ENCODE measurements at places on chromosomes 5 and 9.

DNA sequence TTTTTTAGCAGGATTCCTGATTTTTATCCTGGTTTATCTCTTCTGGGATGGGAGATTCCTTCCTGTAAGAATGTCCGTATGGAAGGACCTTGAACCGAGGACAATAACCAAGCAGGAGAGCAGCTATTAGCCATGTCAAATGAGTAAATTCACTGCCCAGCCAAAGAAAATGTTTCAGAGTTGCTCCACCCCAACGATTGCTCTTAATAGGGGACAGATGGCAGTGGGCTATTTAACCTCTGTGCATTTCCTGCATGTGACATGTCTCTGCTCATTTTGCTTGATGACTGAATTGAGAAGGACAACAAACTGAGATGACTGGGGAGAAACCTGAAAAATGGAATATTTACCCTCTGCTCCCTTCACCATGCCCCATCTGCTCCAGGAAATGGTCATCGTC is 479.9 kb upstream of the ZNF462 start:
- DNase-seq: no peak

DNA sequence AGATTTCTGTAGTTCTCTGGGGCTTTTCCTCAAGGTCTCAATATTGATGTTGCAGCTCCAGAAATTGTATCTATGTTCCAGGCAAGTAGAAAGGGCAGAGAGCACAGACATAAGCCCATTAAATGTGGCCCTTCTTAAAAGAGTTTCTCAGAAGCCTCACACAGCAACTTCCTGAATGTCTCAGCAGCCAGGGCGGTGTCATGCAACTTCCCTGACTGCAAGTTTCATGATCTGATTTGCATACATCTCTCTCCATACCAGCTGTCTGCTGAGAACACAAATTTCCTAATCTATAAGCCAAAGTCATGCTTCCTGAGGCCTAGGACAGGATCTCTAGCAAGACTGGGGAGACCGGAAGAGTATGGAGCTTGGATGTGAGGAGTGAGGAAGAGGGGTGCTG is 13.0 kb downstream of the RGS7BP start:
- no peak for DNase-seq

DNA sequence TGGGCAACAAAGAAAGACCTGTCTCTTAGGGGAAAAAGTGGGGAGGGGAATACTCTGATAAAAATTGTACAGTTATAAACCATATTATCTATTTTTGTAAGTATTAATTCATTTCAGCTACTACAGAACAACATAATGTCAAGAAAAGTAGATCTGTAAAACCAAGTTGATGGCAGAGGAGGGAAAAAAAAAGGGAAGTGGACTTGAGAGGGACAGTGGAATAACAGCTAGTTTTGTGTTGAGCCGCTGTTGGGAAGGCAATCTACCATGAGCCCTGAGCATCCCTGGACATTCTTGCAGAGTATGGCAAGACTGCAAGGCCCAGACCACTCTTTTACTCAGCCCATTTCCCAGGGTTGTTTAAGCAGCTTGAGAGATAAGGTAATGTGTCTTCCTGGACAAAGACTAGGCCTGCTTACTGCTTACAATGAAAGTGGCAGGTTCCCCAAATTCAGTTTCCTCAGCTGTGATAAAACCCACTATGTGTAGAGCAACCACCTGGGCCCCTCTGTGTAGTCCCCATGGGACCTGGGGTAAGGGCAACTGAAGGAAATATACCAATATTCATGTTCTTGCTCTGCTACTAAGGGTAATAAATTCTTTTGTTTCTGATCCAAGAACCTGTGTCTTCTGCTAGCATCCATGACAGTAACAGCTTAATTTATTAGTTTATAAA is 25.0 kb downstream of the CEP120 start:
- DNase-seq: no peak

- no peak for DNase-seq
Observed at GRCh38 chr5:31639481-31640411, 815 bp downstream of the PDZD2 start.

- DNase-seq: no peak
Observed at GRCh38 chr9:114709636-114710035, 27.6 kb upstream of the TEX48 start.

DNA sequence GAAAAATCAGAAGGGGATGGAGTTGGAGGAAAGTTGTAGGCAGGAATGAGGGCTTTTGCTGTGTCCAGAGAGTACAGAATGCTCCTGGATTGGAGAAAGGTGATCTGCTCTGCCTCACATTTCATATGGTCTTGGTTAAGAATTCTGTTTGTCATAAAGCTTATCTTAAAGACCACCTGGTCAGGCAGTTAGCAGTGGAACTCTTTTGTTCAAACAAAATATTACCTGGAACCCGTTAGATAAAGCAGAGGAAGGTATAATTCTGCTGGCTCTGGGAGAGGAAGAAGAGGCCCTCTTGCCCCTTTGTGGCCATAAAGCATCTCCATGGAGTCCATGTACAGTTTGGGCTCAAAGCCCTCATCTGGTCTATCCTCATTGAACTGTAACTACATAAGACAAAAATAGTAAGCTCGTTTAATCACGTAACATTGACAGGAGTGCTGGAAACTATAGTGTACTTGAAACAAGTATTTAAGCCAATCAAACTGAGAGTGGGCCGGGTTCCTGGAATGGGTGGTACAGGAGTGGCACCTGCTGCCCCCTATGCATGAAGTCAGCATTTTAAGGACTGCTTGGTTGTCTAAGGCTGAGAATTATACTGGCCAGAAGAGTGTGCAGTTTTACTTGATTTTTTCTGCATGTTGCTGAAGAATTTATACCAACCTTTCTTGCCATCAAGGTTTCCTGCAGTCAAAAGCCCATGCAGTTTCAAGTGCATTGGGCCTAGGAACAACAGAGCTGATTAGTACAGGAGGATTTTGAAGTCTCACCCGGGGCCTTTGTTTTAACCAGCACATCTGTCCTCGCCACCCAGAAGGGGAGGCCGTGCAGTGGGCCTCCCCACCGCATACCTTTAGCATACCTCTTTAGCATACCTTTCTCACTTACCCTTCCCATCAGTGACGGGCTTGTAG is 39.9 kb downstream of the STXBP1 start:
- no peak for DNase-seq

GRCh38 chr9:110996436-110997220 is 41.6 kb downstream of the LPAR1 start:
- no peak for DNase-seq

DNA sequence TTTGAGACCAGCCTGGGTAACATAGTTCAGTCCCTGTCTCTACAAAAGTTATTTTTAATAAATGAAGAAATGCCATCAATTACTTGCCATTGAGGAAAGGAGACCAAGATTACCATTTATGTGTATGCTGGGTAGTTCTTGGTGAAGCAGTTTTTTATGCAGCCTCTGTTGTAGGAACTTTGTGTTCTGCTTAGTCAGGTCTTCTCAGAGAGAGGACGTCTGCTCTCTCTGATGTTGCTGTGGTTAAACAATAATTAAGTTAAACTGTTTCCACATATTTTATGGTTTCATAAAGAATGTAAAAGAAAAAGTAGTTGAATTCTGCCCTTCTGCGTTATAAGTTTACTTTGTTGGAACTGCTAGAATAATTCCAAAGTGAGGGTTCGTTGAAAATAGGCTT is 210.5 kb downstream of the KDM4C start:
- DNase-seq: no peak

DNA sequence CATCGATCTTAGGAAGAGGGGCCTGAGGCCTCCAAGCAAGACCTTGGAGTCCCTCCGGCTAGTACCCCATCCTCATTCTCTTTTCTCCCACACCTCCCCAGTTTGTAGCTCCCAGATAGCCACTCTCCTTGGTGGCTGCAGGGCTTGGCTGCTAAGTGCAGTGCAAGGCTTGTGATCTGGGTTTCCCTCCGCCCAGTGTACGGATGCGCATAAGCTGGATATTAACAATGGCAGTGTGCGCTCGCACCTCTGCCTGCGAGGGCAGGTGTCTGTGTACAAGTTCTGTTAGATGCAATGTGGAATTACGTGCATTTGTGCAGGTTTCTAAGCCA is 71.0 kb upstream of the TBCA start:
- no peak for DNase-seq

GRCh38 chr5:75611311-75612225 is at the start of gene ANKDD1B:
Gene ANKDD1B (plus strand): TSS chr5:75611453. CDS start chr5:75611635, 182 bp downstream.
- no peak for DNase-seq

DNA sequence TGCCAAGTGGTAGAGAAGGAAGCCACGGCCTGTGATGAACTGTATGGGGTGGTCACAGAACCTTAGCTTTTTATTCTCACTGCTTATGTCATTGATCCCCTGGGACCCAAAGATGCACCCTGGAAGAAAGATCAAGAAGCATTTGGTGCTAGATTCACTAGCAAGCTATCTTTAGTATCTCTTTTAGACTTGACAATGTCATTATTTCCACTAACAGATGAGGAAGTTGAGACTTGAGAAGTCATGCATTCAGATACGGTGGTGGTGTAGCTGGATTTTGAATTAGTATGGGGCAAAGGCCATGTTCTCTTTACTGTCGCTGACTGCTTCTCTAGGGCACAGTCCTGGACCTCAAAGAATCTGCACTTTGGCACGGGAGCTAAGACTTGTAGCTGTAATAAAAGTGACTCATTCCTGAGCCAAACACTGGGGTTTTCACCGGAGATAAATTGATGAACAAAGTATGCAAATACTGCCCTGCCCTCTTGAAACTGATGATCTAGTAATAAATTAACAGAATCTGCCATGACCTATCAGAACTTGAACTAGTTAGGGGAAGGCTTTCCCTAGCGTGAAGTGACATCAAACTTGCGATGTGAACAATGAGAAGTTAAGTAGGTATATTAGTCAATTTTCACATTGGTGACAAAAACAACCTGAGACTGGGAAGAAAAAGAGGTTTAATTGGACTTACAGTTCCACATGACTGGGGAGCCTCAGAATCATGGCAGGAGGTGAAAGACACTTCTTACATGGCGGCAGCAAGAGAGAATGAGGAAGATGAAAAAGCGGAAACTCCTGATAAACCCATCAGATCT is 5.4 kb downstream of the GDA start:
- no peak for DNase-seq

- DNase-seq: no peak
Observed at GRCh38 chr9:114757984-114758383, 47.9 kb downstream of the TNFSF15 start.

GRCh38 chr9:129576546-129577543 is 44.1 kb downstream of the C9orf50 start:
- DNase-seq: no peak

- no peak for DNase-seq
Observed at GRCh38 chr9:129826759-129827158, 2.8 kb upstream of the TOR1A start.

DNA sequence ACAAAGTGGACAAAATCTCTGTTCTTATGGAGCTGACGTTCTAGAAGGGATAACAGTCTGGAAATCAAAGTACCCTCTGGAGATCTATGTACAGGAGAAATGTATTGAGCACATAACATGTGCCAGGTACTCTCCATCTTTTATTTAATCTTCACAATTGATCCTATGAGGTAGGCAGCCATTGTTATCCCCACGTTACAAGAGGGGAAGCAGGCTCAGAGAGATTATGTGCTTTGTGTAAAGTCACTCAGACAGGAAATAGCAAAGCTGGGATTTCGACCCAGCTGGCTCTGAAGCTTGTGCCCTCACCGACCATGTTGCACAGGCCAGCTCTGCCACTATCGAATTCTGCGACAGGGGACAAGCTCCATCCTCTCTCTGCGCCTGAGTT is 21.5 kb downstream of the PDGFRB start:
- no peak for DNase-seq

DNA sequence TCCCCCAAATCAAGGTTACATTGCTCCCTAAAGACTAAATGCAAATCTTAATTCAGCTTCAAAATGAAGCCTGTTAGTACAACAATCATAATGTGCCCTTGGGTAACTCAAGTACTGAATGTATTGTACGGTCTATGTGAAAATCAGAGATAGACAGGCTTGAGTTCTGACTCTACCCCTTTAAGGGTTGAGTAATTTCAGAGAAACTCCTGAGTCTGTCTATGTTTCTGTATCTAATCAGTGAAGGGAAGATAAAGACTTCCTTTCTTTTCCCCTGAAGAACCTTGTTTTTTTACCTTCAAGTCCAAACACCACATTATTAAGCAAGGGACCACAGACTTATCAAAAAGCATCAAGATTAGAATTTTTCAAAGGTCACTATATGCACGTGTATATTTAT is 108.2 kb downstream of the MPDZ start:
- DNase-seq: no peak

GRCh38 chr5:179438011-179438441 is 92.8 kb upstream of the ADAMTS2 start:
- DNase-seq: no peak

GRCh38 chr5:100313657-100314056 is 221.5 kb upstream of the FAM174A start:
- DNase-seq: no peak

- no peak for DNase-seq
Observed at GRCh38 chr9:108297073-108297472, 558.7 kb downstream of the ACTL7B start.

GRCh38 chr9:129989740-129990139 is 53.2 kb downstream of the FNBP1 start:
- no peak for DNase-seq

DNA sequence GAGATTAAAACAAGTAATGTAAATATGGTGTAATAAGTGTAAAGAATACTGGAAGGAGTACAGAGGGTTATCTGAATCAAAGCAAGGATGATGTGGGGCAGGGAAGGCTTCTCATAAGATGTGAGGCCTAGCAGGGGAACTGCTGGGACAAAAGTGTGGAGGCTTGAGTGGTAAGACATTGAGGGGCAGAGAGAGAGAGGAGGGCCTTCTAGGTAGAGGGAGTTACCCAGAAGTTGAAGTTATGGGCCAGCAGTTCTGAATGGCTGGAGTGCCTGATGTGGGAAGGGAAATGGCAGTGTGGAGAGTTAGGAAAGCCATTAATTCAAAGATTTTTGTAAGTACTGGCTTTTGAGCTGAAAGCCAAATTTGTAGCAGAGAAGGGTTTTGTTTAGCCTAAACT is 36.8 kb downstream of the CPEB4 start:
- DNase-seq: no peak

DNA sequence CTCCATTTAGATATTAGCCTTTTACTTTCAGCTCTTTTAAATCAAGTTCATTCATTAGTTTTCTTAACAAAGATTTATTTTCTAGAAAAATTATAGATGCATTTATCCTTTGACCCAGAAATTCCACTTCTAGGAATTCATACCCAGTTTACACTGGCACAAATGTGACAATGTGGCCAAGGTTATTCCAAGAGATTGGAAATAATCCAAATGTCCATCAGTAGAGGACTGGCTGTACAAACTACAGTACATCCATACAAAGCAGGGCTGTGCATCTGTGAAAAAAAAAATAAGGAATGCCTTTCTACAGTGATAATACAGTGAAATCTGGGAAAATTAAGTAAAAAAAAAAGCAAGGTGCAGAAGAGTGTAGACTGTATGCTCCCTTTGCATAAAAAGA is 149.2 kb downstream of the GABBR2 start:
- DNase-seq: no peak
